DMS53 (cell line): ENCODE measurements at places on chromosomes 6 and 20.
A peak's percentile ranks its signal among the peaks of the same experiment; 100 is the strongest.

- DNase-seq: no peak
These were observed 2.9 kb upstream of the MYLK2 start for GRCh38 chr20:31816221-31816620.

DNA sequence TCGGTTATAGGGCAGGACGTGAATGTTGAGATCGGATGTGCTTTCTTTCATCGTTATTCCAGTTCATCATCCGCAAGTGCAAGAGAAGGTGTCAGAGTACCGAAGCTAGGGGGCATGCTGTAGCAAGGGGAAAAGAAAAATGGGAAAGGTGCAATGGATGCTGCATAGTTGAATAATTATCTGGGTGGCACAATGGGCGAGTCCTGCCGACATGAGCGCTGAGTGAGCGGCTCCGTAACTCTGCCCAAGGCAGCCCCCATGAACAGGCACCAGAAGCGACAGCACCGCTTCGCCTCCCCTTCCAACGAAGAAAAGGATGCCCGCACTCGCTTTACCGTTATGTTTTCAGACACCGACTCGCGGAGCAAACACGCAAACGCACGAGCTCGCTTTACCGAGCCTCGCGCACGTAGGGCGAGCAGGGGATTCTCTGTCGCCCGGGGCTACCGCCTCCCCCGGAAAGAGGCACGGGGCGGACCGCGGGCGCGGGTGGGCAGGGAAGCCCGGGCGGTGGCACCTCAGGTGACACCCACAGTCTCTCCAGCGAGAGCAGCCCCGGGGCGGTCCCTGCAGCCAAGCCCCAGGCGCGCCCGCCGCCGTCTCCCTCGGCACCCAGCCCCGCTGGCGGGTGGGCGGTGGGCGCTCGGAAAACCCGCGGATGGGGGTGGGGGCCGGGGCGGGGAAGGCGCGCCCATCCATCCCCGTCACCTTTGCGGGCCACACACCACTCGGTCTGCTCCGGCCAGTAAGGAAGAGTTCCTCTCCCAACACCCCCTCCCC, 654 bp downstream of the WASF1 start:
- DNase-seq: peak; percentile 74

- no peak for DNase-seq
These were observed 530.5 kb downstream of the KIF16B start for GRCh38 chr20:16042731-16043130.

- DNase-seq: no peak
These were observed 31.8 kb downstream of the SLX4IP start for GRCh38 chr20:10466855-10467254.

GRCh38 chr6:129648819-129649491, 61.0 kb downstream of the ARHGAP18 start:
- DNase-seq: no peak

GRCh38 chr6:84027340-84028181, 6.0 kb upstream of the MRAP2 start:
- DNase-seq: peak; percentile 38

DNA sequence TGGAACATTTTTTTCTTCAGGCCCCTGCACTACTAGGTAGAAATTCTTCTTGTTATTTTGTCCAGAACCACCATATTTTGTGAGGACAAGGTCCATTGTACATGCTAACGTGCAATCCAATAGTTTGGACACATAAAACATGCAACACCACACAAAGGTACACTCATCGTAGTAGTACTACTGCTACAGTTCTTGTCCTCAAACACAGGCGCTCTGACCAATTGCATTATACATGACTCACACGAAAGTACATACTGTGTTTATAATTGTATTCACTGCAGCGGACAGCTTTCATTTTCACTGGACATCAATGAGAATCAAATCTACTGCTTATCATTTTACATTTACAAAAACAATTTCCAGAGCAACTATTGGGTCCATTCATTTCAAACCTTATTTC, 15.3 kb upstream of the SMLR1 start:
- DNase-seq: peak; percentile 14

GRCh38 chr20:49916146-49917002, 1.0 kb upstream of the SPATA2 start:
- DNase-seq: peak; percentile 98

DNA sequence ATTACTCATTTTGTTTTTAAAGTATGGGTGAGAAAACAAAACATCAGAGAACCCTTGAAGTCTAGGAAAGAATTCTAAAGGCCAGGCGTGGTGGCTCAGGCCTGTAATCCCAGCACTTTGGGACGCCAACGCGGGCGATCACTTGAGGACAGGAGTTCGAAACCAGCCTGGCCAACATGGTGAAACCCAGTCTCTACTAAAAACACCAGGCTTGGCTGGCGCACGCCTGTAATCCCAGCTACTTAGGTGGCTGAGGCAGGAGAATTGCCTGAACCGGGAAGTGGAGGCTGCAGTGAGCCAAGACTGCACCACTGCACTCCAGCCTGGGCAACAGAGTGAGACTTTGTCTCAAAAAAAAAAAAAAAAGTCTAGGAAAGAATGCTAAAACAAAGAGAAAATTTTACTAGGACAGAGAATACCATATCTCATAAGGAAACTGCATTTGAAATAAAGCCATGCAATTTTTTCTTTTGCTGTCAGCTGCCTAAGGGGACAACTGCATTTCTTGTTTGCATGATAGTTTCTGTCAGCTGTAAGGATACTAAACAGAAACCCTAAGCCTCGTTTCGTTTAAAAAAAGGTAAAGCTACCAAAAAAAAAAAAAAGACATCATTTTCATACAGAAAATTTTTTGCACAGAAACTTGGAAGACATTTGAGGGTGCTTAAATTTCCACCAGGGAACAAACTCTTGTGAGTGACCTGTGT, 32.1 kb downstream of the SMLR1 start:
- DNase-seq: no peak

DNA sequence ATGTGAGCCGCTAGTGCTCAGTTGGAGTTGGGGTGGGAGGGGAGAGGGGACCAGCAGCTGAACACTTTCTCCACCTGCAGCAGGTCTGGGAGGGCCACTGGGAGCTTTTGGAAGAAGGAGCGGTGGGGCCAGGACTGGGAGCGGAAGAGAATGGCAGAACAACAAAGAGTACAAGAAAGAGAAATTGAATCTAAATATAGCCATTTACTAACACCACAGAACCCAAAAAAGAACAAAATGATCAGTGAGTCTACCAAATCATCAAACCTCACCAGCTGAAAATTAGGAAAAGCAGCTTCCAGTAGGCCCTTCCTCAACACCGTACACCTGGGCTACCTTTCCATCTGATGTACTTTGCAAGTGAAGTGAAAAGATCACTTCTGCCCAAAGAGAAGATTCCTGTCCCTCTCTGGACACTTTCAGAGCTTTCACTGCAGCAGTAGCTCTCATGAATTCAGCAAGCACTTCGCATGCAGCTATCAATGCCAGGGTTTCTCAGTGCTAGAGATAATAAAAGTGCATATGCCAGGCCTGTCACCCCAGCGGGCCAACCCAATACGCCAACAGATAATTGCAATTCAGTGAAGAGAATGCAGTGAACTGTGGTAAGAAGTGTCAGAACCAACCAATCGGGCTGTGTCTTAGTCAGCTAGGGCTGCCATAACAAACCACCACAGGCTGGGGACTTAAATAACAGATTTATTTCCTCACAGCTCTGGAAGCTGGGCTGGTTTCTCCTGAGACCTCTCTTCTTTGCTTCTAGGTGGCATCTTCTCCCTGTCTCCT, 597 bp downstream of the LY86 start:
- no peak for DNase-seq

DNA sequence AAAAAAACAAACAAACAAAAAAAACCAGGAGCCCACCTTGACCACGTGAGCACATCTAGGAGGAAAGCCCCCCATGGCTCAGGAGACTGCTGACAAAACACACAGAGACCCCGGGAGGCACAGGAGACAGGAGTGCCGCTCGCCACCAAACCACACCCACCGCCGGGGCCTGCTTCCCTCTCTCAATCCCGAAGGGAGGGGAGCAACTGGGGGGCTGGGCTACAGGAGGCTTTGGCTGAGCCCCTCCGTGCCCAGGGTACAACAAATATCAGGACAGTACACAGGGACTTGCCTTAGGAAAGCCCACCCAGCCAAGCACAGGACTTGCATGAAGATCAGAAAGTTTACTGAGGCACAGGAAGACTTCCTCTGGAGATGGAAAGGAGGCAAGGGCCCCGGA, 102.5 kb downstream of the TAF4 start:
- no peak for DNase-seq

DNA sequence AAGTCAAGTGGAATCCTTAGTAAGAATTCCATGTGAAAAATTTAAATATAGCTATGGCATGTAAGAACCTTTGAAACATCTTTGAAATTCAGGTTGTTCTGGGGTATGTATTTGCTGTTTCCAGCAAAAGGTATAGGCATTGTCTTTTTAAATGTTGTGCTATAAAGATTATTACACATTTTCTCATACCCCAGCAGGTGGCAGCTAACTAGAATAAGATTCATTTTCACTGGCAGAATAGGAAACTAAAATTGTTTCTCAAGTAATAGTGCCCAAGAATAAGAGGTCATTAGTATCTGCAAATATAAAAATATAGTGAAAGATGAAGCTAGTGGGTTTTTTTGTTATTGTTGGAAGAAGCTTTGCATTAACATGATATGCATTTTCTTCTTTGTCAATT, 1.8 kb downstream of the GRIK2 start:
- peak; percentile 34 for DNase-seq

DNA sequence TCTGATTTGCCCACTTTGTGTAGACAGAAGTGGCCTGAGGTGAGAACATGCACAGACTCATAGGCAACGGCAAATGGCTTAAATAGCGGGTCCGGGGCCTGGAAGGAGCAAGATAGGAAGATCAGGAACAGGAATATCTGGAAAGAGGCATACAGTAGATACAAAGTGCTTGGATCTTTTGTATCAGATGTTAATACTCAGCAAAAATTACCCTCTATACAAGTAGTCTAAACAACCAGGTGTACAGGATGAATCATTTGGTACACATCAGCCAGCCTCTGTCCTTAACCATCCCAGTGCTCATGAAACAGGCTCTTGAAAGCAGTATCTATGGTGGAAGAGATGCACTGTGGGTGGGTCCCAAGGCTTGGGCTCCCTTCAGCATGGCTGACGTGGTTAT, 28.9 kb upstream of the HLA-C start:
- peak; percentile 93 for DNase-seq

GRCh38 chr6:16973051-16973450, 128.8 kb upstream of the STMND1 start:
- no peak for DNase-seq

GRCh38 chr6:11953641-11954040, 58.5 kb upstream of the HIVEP1 start:
- DNase-seq: no peak

GRCh38 chr20:17859616-17860232, 108.9 kb downstream of the SNX5 start:
- peak; percentile 81 for DNase-seq

GRCh38 chr20:61543086-61543485, 291.0 kb downstream of the CDH4 start:
- DNase-seq: no peak

- DNase-seq: peak; percentile 22
These were observed 79.8 kb upstream of the CCN6 start for GRCh38 chr6:111973927-111974639.

GRCh38 chr6:25700761-25701160, 48.7 kb downstream of the SCGN start:
- no peak for DNase-seq

GRCh38 chr6:15508931-15509330, 153.9 kb downstream of the DTNBP1 start:
- DNase-seq: no peak

DNA sequence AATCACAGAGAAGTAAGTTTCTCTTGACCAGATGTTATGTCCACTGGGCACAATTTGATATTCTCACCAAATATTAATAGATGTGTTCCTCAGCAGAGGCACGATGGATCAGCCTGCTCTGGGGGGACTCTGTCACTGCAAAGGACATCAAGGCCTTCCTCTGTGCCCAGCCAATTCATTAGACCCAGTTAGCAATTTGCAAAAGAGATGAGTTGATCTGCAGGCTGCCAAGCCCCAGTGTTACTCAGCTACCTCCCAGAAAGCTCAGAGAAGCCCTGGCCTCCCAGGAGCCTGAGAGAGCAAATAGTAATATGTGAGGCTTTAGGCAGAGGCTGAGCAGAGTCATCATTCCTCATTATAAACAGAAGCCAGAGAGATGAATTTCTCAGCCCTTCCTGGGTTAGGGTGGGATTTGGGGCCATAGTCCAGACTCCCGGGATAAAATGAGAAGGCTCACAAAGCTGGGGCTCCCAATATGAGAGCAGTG, 54.2 kb downstream of the ZNF831 start:
- DNase-seq: no peak

GRCh38 chr6:51299621-51300380, 481.1 kb downstream of the TFAP2B start:
- DNase-seq: peak; percentile 67

- no peak for DNase-seq
These were observed 109.2 kb downstream of the ESR1 start for GRCh38 chr6:151916680-151917164.

- no peak for DNase-seq
These were observed 50.6 kb downstream of the LAMA4 start for GRCh38 chr6:112203577-112204349.

DNA sequence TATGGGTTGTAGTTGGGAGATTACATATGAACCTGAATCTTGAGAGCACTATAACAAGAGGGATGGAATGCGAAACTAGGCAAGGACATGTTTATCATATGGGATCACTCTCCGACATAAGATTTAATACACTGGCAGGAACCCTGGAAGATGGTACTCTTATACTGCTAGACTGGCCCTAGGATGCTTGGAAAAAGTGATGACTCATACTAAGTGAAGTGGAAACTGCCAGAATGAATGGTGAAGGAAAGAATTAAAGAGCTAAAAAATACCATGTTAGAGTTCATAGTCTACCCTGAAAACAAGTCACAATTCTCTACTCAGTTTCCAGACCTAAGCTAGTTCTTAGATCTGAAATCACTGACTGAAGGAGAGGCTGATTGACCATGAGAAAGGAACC, 45.5 kb upstream of the THEMIS start:
- DNase-seq: peak; percentile 22

DNA sequence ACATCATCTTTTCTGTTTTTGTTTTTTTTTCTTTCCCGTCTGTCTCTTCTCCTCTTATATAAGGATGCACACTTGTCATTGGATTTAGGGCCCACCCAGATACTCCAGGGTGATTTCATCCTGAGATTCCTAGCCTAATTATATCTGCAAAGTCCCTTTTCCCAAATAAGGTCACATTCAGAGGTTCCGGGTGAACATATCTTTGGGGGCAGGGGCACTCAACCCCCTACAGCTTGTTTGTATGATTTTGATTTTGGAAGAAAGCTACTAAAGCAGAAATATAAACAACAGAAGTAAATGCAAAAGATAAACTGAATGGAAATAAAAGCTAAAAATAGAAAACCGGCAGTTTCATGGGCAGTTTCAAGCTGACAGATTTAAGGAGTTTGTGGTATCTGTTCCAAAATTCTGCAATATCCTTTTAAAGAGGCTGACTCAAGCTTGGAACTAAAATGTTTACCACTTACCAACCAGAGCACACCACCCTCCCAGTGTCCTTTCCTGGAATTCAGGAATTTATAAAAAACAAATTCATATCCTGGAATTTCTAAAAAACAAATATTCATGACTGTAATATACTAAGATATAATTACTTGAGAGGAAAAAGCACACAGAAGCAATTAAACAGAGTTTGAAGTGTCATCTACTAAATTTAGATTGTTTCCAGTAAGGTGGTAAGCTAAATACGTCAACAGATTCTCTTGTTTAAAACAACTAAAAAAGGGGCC, 100.0 kb upstream of the CARMIL1 start:
- DNase-seq: no peak

GRCh38 chr6:34897716-34898115, 8.7 kb downstream of the ANKS1A start:
- no peak for DNase-seq
